ENCODE measurements at places on chromosomes 1 and 21.

GRCh38 chr1:214446772-214447556, 104.4 kb downstream of the PTPN14 start:
- no peak for DNase-seq

DNA sequence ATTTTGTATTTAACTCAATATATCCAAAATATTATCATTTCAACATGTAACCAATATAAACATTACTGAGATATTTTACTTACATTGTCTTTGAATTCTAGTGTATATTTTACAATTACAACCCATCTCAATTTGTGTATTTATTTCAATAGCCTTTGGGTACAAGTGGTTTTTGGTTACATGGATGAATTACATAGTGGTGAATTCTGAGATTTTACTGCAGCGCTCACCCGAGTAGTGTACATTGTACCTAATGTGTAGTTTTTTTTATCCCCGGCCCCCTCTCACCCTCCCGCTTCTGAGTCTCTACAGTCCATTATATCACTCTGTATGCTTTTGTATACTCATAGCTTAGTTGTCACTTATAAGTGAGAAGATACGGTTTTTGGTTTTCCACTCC, 117.0 kb upstream of the GALNT2 start:
- DNase-seq, result no peak

DNA sequence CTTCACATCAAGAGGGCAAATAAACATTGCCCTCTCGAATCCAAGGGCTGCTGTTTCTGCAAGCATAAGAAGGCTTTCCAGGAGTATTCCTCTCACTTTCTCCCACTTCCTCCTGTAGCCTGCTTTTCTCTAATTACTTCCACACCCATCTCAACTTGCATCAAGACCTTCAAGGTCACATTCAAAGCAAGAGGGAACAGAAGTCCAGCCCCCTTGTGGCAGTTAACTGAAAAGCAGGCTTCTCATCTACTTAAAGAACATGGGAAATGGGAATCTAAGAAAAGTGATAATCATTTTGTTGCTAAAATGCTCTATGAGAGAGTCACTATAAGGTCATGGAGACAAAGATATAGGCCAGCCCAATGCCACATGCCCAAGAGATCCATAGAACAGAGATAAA, 874.4 kb downstream of the KCNT2 start:
- DNase-seq, result no peak

DNA sequence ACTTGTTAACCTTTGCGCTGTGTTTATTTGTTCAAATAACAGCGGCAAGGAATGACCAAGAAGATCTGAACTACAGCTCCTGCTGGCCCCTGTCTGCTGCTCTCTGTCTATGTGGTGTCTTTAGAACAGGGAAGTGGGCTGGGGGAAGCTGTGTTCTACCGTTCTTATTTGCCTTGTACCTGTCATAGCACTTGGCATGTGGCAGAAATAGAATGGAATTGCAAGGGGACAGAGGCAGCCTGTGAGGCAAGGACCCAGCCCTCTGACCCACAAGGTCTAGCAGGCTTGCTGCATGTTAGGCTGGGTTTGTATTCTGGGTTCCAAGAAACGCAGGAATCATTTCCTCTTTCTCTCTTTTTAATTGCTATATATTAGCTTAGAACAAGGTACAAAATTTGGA, 20.7 kb downstream of the HMGCS2 start:
- DNase-seq, result no peak

DNA sequence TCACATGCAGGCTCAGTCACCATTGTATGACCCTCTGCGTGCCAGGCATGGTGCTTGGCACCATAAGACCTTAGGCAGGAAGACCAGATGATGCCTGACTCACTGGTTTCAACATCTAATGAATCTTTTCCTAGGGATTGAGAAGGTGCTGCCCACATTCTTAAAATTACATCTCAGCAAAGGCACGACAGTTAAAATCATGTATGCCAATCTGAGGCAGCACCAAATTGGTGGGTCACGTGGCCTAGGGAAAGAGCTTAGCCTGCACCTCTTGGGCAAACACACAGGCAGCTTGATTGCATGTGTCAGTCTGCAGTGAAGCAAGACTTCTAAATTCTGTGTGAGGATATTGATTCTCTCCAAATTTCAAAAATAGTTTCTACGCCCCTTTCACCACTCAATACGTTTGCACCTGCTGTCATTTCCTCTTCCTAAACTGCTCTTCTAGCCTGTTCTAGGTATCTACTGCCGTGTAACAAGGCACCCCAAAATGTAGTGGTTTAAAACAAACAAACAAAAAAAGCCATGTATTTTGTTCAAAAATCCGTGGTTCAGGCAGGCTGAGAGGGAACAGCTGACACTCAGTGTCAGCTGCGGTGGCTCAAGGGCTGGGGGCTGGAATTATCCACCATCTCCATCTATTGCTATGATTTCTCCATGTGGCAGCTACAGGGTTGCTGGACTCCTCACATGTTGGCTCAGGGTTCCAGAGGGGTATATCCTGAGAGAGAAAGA, 160.2 kb upstream of the FGGY start:
- DNase-seq, result no peak

DNA sequence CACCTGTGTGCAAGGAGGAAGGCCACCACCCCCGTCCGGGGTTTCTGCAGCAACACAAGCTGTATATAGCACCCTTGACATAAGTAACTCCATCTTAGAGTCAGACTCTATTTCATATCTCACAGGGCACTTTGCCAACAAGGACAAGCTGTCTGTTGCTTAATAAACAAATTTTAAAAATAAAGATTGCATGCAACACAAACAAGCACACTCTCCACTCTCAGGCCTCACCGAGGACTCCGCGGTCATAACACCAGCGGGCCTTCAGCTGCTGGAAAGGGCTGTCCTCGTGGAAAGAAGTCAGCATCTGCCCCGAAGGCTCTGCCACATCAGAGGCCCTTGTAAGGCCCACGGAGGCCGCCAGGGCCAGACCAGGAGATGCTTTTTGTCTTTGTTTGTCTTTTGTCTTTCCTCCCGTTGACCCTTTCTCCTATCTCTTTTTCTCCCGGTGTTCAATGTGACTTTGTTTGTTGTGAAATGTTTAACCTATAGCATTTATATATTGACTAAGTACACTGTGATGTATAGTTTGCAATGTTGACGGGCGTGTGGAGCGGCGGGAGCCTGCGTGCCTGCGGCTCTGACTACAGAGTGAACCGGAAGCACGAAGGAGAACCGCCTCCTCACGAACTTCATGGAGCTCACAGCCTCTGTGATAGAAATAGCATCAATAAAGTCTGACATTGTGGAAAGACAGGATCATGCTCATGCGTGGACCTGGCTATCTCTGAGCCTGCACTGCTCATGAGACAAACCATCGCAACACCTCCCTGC, 24.1 kb downstream of the MEGF6 start:
- DNase-seq, result no peak

DNA sequence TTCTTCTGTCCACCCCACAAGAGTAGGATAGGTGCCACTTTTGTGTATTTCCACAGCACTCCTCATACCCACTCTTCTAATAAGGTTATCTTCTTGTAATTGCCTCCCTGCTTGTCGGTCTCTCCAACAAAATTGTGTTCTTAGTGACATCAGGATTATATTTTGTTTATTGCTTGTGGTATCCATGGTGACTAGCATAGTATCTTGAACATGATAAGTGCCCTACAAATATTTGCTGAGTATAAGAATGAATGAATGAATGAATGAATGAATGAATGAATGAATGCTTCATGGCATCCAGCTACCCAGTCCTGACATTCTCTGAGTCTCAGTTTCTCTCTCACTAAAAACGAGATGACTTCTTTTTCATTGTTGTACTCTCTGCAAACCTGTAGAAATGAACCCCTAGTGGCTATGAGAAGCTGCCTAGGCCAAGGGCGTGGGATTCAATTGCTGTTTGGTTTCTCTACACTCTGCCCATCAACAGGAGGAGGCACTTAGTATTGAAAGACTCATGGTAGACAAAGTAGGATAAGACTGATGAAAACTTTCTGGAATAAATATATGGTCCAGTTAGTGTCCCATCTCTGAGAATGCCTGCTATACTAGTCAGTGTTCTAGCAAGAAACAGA, 121.0 kb downstream of the TMEM53 start:
- DNase-seq, result no peak

DNA sequence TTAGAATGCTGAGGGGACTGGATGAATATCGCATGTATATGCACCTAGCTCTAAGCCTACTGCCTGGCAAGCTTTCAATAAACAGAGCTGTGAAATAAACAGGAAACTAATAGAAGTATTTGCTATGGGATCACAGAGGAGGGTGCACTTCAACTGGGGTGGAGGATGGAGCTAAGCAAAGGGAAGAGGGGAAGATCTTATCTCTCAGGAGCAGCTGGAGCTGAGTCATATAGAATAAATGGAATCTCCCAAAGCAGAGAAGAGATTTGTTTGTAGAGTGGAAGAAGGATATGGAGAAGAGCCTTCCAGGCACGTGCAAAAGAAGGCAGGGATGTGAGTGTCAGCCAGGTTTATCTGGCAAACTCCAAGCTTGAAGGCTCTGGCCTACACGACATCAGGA, 17.0 kb upstream of the KCNA10 start:
- DNase-seq, result no peak

GRCh38 chr1:89695847-89696246, 62.9 kb downstream of the LRRC8C start:
- no peak for DNase-seq

DNA sequence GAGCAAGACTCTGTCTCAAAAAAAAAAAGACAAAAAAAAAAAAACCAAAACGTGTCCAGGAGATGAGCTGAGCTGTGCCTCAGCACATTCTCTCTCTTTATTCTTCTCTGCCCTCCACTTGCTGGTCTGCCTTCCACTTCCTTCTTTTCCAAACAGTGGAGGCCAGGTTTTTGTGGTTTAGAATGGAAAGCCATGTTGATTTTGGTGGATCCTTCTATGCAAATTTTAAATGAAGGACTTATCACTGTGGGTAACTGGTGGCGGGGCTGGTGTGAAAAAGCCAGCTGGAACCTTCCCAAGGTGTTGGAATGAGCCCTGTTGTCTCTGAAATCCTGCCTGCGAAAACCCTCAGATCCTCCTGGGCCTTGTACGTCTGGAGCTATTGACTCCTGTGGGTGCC, 61.9 kb downstream of the PTPRU start:
- DNase-seq, result no peak

DNA sequence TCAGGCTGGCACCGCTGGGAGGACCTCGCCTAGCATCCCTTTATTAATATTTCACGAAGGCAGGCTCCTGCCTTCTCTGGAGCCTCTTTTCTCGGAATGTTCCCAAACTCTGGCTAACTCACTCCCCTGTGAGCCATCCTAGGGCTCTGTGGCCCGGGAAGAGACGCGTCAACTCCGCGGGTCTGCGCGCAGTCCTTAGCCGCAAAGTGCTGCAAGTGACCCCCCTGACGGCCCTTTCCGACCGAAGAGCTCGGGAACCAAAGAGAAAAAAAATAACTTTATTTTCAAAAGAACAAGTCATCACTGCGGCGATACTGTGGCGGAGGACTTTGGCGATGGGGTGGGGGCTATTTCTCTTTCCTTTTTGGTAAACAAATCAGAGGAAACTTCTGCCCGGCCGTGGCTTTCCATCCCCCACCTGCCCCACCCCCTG, 14.6 kb downstream of the NR5A2 start:
- no peak for DNase-seq

- DNase-seq, result no peak
Observed at GRCh38 chr21:39456665-39457064, 4.9 kb downstream of the SH3BGR start.

DNA sequence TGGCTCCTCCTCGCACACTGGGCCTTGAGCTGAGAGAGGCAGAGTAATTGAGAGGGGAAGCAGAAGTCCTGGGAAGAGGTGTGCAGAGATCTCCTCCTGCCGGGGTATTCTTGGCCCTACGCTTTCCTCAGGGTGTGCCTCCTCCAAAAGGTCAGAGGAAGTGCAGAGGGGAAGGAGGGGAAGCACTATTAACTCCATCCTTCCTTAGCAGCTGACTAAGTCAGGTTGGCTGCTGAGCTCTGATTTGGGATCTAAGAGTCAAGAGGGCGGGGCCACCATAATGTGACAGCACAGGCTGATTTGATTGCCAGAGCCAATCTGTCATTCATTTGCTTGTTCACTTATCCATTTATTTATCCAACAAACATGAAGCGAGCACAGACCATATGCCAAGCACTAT, 12.3 kb downstream of the ATP2B4 start:
- DNase-seq, result no peak

DNA sequence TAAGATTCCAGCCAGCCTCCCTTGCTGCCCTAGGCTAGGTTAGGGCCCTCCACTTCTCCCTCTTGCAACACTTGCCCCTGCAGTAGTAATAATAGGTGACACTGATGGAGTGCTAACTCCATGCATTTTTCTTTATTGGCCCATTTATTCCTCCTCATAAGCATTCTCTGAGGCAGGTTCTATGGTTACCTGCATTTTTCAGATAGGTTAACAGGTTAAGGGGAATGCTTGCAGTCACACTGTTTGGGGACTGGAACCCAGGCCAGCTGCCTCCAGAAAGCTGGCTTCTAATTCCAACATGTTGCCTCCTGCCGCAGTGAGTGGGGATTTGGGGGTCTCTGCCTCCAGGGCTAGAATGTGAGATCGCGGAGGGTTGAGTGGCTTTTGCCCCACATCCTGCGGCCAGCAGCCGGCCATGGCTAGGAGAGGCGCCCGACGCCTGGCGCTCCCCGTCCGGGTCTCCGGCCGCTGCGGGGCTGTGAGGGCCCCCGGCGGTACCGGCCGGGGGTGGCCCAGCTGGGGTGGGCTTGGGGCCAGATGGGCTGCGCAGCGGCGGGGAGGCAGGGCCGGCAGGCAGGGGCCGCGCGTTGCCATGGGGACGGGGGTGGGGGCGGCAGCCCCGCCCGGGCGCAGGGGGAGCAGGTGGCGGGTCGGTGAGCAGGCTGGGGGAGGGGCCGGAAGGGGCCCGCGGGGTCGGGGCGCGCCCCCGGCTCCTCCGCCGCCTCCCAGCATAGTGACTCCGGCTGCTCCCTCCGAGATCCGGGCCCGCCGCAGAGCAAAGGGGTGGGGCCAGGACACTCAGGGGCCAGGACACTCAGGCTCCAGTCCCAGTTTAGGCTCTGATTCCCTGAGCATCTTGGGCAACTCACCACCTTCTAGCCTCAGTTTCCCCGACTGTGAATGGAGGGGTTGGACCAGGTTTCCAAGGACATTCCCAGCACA, 68.4 kb upstream of the SSBP3 start:
- DNase-seq, result no peak

All from CD4-positive, alpha-beta memory T cell (primary cell).